CD14-positive monocyte (primary cell): ENCODE measurements at places on chromosomes 2 and 18.

GRCh38 chr18:49841236-49842217, 28.2 kb upstream of the ACAA2 start:
- DNase-seq: no peak

GRCh38 chr2:158191076-158191895, 89.6 kb downstream of the UPP2 start:
- no peak for DNase-seq

DNA sequence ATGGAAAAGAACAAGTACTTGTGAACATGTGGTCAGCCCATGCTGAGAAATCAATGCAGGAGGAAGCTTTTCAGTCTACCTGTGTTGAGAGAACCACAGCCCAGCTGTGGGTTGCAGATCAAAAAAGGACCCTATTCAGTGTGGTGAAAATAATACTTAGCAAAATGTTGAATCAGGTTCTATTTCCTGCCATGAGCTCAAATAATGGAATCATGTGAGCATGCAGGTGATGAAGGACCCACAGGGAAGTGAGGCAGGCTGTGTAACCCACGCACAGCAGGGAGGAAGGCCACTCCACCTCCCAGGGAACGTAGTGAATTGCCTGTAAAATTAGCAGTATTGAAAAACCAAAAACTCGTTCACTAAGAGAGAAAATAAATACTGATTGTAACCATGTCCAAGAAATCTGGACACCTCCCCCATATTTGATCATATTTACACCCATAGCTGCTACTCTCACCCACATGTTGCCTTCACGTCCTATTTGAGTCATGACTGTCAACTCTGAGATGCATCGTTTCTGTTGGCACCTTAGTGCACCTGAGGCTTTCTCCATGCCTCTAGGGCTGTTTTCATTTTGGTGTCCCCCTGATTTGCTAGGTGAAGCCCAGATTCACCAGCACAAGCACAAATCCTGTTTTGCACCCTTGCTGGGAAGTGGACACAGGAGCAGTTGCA, 20.5 kb upstream of the BCL2L11 start:
- no peak for DNase-seq

DNA sequence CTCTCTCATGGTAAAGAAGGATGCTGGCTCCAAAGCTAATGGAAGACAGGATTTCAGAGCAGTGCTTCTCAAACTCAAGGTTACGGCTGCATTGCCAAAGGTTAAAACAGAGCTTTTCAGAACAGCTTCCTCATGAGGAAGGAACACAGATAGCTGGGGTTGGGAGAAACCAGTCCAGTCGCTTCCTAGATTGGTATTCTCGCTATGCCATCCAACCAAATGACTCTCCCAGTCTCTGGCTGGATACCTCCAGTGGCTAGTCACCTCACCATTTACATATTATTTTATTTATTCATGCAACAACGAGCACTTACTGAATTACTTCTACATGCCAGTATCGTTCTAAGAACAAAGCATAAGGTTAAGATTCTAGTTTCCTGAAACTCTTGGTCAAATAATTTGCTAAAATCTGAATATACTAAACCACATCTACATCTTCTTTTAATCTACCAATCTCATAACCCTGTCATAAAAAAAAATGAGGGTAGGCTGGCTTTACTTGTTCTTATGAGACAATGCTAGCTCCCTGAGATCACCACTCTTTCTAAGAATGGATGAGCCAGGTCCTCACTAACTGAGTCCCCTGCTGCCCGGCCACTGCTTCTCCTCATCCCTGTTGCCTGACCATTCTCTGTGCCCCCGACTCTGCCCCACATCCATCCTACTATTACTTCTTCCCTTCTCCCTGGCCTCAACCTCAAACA, 20.4 kb downstream of the KDSR start:
- no peak for DNase-seq

DNA sequence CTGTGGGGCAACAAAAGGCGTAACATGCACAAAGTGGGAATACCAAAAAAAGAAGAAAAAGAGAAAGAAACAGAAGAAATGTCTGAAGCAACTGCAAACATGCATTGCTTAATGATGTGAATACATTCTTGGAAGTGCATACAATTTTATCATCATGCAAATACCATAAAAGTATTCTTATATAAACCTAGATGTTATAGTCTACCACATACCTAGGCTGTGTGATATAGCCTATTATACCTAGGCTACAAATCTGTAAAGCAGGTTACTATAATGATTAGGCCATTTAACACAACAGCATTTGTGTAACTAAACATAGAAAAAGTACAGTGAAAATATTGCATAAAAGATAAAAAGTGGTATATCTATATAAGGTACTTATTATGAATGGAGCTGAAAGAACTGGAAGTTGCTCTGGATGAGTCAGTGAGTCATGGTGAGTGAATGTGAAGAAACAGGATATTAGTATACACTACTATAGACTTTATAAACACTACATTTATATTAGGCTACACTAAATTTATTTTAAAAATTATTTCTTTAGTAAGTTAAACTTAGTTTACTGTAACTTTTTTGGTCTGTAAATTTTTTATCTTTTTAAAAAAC, 319.4 kb upstream of the KCNH7 start:
- no peak for DNase-seq

GRCh38 chr2:101947374-101947773, 44.4 kb upstream of the IL1R2 start:
- DNase-seq: no peak

DNA sequence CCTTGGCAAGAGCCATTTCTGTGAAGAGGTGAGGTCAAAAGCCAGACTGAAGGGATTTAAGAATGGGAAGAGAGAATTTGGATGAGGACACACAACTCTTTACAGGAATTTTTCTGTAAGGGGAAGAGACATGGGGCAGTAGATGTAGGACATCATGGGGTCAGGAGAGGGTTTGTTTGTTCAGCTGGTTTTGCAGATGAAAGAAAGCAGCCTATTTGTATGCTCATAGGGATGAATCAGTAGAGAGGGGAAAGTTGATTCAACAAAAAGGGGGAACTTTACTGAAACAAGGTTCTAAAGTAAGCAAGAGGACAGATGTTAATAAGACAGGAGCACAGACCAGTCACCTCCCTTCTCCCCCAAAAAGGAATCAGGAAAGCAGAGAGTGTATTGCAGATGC, 11.2 kb downstream of the SCG2 start:
- no peak for DNase-seq

GRCh38 chr18:58975296-58975695, 110.6 kb downstream of the ZNF532 start:
- no peak for DNase-seq
